ENCODE measurements at places on chromosomes 5 and 9. TPM values are rescaled to one million over a fixed set of nuclear protein-coding genes. Genes with fewer than 3 reads are reported as not detected.

- DNase-seq = no peak
Observed at GRCh38 chr9:34035656-34036055, 13.0 kb downstream of the UBAP2 start.

- no peak for DNase-seq
Observed at GRCh38 chr5:139867109-139867508, 71.5 kb downstream of the PSD2 start.

TAF11L10 gene
- total RNA-seq = not detected

C5orf58 gene
- total RNA-seq = not detected

RNF208 gene
- 26.0 TPM for total RNA-seq
